ENCODE measurements at places on chromosomes 13 and 19.
A peak's percentile ranks its signal among the peaks of the same experiment; 100 is the strongest.

DNA sequence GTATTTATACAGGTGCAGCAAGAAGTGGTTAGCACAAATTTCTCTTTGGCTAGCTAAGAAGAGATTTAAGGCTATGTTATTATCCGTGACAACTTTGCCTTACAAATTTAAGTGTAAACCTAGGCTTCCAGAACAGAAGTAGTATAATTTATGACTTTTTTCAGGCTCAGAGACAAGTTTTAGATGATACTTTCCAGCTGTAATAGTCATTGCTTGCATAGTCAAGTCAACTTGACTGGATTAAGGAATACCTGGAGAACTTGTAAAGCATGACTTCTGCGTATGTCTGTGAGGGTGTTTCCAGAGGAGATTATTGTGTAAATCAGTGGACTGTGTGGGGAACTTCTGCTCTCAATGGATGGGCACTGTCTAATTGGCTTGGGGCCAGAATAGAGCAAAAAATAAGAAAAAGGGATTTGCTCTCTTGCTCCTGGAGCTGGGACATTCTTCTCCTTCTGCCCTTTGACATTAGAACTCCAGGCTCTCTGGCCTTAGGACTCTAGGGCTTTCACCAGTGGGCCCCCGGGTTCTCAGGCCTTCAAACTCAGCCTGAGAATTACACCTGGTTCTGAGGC, 33.0 kb downstream of the CYSLTR2 start:
- DNase-seq = no peak

DNA sequence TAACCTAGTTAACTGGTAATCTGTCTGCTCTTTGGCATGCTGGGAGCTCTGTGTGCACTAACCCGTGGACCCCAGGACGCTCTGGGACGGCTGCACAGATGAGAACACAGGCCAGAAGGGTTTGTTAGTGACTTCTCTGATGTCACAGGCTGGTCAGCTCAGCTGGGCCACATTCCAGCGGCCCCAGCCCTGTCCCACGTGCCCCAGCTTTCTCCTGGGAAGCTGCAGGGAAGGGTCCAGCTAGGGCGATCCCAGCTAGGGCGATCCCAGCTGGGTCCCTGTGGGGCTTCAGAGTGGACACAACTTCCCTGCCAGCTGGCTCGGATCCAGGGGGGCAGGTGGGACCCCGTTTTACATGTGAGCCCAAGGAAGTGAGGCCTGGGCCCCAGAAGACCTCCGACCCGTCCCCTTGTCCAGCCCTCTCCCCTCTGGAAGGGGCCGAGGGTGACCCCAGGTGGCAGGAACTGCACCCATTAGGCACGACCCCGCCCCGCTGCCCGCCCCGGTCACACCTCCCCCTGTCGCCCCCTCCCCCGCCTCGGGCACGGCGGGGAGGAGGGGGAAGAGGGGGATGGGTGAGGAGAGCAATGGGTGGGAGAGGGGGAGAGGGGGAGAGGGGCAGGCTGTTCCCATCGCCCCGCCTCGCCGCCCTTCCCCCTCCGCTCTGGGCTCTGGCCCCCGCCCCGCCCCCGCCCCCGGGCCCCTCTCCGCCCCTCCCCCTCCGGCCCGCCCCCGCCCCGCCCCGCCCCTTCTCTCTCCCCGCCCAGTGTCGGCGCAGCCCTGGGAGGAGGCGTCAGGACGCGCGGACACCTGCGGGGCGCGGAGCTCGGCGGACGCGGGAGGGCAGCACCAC, 75.2 kb upstream of the MCF2L start:
- DNase-seq = peak; percentile 21

DNA sequence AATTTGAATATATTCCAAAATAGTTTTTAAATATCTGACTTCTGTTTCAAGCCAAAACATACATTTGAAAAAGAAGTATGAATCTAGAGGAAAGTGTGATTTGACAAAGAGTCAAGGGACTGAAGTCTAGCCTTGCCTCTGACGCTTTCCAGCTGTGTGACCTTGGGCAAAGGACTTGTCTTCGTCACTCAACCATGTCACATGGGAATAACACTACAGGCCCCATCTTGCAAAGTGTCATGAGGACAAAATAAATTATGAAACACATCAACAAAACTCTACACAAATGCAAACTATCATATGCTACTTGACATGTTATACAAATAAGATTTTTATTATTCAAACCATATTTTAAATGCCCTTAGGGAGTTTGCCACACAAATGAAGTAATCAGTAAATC, 73.0 kb downstream of the CYSLTR2 start:
- DNase-seq = no peak

- DNase-seq = no peak
Measured at GRCh38 chr13:66501181-66501580, 729.0 kb downstream of the PCDH9 start.

- no peak for DNase-seq
Measured at GRCh38 chr19:575527-576506, 3.4 kb downstream of the BSG start.

DNA sequence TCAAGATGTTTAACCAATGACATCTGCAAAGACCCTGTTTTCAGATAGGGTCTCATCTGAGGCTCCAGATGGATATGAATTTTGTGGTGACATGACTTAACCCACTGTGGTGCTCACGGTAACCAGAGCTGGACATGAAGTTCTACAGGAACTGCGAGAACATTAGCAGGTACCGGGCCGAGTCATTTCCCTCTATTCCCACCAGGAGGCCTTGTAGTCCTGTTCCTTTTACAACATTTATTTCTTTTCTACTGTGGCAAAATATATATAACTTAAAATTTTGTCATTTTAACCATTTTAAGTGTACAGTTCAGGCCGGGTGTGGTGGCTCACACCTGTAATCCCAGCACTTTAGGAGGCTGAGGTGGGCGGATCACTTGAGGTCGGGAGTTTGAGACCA, 7.6 kb upstream of the TSPAN16 start:
- no peak for DNase-seq

DNA sequence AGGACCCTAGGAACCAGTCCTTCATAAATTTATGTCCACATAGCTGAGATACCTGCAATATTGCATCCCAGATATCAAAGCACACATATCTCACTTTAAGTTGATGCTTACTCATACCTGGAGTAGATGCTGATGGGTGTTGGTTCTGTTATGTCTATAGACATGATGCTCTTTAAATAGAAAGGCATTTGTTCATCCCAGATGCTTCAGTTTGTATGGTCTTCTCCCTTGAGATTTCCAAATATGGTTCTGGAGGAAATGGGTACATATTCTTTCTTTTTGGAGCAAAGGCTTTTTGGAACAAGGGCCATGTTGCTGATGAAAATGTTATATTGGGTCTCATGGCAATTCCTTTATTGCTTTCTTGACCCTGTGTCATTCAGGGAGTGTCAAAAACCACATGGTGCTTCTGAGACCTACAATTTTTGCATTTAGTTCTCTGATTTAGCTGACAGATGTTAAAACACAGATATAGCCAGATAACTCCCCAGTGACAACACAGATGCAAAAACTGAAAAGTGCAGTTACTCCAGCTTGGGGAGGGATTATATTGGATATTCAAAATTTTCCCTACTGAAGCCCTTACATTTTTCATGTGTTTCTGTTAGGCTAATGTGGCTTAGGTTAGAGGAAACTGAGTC, 211.4 kb downstream of the KCNRG start:
- no peak for DNase-seq
